Stimulated activated CD4-positive, alpha-beta T cell treated with anti-CD3 and anti-CD28 coated beads, Interleukin-1b, Interleukin-23, amount 100 ng/mL, for 4 hours (primary cell): ENCODE measurements at places on chromosomes 4 and X.

DNA sequence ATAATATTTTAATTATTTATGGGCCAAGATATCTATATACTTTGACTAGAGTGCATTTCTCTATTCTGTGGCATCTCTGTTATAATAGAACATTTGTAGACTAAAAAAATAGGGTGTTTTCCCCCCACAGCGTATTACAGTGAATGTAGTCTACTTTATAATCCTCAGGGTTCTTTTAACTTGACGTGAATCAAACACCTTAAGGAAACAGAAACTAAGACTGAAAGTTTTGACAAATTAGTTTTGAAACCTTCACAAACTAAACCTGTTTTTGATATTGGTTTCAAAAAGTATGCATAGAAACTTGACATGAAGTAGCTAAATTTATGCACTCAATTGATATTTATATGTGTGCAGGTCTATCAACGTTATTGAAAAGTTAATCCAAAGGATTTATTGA lies 1963.1 kb upstream of the TENM3 start:
- no peak for DNase-seq

DNA sequence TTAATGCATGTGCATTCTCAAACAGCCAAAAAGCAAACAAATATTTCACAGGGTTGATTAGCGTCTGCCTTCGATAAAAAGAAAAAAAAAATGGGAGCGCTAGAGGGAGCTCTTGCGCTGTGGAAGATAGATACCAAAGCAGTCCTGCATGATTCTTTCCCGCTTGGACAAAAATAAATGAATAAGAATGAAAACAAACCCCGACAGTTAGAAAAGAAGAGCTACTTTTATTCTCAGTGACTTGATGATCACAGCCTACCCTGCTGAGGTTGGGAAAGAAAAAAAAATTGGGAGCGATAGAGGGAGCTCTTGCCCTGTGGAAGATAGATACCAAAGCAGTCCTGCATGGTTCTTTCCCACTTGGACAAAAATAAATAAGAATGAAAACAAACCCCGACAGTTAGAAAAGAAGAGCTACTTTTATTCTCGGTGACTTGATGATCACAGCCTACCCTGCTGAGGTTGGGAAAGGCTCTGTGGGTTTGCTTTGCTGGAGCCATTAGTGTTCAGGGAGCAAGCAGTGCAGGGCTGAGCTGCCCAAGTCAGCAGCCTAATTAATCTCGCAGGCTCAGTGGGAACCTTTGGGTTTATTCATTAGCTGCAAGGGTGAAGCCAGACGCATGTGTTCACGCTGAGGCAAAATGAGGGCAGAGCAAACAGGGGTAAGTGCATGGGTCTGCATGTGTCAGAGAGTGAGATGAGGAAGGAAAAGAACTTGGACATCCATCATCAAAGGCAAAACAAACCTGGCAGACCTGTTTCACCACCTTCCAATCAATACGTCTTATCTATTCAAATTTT lies 249.3 kb upstream of the PRKX start:
- DNase-seq: no peak

- no peak for DNase-seq
These were observed 143.1 kb upstream of the BCOR start for GRCh38 chrX:40240844-40241243.

DNA sequence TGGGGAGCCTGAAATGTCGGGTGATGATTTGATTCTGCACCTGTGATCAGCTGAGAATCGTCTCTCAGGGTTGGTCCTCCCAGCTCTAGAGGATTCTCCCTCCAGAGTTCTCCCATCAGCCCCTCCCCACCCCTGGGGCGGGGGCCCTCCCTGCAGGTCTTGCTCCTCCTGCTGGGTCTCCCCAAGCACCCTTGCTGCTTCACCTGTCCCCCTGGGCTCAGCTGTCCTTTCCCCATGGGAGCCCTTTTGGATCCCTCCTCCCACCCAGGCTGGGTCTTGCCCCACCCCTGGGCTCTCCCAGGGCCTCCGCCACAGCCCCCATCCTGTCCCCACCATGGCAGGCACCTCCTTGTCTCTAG lies 22.2 kb downstream of the PSAPL1 start:
- no peak for DNase-seq

DNA sequence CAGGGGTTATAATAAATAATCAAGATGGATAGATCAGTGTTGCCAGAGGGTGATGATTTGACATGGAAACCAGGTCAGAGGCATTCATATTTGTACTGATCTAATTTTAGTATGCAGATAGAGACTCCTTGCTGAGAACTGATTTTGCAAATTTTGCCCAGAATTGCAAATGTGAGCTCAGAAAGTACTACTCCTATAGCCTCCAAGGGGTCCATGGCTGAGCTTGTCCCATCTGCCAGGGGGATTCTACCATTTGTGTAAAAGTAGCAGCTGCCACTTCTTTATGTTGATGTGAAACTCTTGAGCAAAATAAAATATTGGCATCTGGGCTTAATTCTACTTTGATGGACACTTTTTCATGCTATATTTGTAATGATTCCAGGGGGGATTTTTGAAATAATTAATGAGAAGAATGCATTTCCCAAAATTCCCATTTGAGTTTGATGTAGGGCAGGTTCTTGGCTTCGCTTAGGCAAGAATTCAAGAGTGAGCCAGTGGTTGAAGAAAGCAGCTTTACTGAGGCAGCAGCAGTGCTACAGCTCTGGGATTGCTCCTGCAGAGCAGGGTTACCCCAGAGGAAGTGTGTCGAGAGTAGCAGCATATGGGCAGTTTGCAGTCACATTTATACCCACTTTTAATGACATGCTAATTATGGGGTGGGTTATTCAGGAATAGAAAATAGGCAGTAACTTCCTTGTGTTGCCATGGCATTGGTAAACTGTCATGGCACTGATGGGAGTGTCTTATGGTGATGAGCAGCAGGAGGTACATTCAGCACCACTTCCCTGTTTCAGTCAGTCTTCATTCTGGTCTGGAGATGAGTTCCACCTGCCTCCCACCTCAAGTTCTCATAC lies 38.7 kb upstream of the DCLK2 start:
- no peak for DNase-seq

DNA sequence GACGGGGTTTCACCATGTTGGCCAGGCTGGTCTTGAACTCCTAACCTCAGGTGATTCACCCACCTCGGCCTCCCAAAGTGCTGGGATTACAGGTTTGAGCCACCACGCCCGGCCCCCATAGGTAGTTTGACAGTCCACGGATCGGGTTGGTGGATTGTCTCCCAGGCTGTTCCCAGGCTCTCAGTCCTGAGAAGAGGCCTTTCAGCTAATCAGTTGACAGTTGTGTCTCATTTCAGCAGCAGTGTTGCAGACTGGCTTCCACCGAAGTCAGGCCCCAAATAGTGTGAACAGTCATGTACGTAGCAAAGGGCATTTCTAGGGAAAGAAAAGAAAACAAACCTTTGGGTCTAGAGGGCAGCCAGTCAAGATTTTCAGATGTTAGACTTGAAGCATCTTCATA lies 102.4 kb upstream of the TLR3 start:
- DNase-seq: no peak

DNA sequence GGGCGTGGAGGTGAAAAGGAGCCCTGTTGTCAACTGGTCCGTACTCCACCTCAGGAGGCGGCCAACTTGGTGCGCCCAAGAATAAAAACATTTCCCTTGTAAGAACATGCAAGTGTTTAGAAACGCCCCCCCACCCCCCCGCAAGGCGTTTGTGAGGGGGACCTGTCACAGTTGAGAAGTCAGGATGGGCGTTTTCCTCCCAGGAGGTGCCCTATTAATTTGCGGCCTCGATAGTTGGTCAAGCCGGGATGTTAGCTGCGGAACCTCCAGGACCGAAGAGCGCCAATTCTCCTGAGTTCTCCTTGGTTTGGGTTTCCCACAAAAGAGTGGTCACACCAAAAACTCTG lies 651 bp upstream of the SAP30 start:
- DNase-seq: peak; percentile 22

DNA sequence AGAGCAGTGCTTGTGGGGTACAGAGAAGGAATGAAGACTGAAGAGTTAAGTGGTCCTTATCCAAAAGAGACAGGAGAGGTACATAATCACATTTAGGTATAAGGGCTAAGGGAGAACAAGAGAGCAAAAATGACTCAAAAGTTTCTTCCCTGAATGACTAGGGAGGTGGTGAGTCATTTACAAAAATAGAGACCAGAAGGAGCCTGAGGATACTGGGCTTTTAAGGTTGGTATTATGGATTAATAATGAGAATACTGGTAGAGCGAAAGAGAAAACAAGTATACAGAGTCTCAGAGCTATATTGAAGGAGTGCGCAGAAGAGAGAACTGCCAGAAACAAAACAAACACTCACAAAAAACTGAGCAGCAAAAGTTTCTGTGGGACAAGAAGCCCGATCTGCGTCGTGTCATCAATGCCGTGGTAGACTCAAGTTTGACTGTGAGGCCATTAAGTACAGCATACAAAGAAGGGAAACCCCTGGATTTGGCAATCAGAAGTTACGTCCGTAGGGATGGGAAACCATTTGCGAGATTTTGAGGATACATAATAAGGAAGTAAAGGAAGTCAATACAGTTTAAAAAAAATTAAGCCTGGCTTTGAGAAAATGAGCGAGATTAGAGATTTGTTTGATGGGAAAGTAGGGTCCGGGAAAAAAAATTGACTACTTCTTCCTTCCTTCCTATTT lies 129.1 kb upstream of the STIM2 start:
- no peak for DNase-seq

- DNase-seq: no peak
These were observed 18.8 kb upstream of the RPL34 start for GRCh38 chr4:108601532-108601931.

DNA sequence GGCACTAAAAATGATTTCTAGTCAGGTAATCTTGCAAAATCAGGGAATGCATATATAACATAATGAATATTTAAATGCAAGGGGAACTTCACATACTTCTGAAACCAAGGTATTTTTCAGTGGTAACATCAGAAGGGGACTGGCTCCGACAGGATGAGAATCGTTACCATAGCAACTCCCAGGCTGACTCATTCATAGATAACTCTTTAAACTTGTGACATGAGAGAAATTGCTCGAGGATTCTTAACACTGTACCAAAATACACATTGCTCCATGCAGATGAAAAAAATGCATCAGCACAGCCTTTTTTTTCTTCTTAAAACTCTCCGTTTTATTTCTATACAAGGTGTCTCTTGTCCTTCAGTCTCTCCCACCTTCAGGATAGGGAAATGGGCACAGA lies 114.3 kb downstream of the GABRB1 start:
- no peak for DNase-seq

GRCh38 chr4:72326692-72327632 lies 242.1 kb downstream of the ADAMTS3 start:
- no peak for DNase-seq

- DNase-seq: no peak
These were observed 1153.0 kb upstream of the INTU start for GRCh38 chr4:126479709-126480108.

GRCh38 chr4:159343116-159343515 lies 240.2 kb downstream of the RAPGEF2 start:
- DNase-seq: no peak

DNA sequence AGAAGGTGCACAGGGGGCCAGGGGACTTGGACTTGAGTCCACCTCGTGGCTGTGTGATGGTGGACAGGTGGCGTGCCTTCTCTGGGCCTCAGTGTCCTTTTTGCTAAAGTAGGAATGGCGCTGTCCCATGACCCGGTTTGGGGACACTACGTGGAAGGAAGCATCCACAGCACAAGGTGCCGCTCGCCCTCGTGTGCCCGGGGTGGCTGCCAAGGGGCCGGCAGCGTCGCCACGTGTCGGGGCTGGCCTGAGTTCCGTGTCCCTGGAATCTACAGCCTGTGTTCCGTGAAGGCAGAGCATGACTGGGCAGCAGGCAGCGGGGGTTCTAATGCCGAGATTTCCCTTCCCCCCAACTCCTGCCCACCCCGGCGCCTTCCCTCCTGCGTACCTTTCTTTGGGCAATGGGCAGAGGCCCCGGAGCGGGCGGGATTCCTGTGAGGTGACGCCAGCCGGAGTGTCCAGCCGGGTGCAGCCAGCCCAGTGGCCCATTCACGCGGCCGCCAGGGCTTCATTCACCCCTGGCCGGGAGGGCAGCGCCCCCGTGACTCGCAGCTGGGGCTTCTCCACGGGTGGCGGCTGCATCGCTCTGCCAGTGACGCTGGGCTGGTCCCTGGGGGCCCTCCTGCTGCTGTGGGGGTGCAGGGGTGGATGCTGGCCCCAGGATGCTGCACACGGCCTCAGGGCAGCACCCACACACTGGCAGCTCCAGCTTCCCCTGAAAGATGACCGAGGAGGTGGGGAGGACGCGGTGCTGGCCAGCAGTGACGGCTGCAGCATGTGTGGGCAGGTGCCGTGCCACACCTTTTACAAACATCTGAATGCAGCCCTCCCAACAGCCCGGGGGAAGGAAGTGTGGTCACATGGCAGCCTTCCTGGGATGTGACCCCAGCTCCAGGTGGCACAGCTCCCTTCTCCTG lies 21.2 kb downstream of the DOK7 start:
- DNase-seq: no peak

DNA sequence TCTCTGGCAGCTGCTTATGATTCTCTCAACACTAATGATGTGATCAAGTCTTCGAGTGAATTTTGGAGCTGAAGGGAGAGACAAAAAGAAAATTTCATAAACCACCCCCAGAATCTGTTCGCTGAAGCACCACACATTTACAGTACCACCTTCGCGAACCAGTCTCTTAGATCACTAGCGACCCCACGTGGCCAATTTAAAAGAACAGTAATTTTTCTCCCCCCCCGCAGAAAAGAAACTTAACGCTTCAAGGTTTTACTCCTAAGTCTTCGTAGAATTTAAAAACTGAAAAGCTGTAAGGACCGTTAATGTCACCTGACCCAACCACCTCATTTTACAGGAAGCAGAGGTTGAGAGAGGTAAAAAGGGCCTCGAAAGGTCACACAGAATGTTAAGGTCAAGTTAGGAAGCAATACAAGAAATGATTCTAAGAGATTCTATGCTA lies 187.5 kb downstream of the QDPR start:
- peak; percentile 68 for DNase-seq

GRCh38 chr4:153683763-153684181 lies 308 bp upstream of the TLR2 start:
- DNase-seq: no peak

DNA sequence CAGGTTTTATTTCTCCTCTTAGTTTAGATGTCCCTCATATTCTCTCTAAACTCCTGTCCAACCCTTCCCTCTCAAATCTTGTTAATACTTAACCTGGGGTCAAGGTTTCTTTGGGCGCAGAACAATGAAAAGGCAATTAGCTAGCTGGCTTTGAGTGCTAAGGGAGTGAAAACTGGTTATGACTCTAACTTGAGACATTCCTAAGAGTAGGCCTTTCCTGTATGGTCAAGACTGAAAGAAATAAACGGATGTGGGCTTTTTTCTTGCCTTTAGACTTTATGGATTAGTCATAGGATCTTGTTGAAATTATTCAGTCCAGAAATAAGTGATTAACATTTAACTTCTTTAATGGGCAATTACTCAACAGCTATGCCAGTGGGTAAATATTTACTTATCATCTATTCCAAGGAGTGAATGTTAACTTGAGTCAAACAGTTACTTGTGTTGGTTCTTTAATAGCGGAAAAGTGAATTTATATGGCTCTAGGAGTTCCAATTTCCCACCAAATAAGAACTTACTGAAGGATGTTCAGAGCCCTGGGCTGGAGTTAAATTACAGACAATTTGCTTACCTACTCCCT lies 141.7 kb upstream of the SCML1 start:
- DNase-seq: no peak
